Foreskin melanocyte (primary cell): ENCODE measurements at places on chromosomes 11 and 22.

- no peak for DNase-seq
Observed at GRCh38 chr11:46533396-46534100, 60.3 kb downstream of the AMBRA1 start.

- DNase-seq: no peak
Observed at GRCh38 chr11:47448566-47449427, at the start of gene RAPSN. TSS of gene RAPSN (minus strand) at chr11:47449136. CDS start at chr11:47448964, 172 bp downstream.

DNA sequence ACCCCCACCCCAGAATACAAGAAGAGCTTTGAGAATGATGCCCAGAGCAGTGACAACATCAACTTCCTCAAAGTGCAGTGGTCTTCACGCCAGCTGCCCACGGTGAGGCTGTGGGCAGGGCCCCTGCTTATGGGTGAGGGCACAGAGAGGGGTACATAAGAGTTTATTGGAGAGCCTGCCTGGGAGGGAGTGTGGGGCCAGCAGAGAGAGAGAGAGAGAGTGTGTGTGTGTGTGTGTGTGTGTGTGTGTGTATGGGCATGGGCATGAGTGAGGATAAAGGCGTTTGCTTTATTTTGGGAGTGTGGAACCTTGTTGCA, 9.5 kb downstream of the PHOX2A start:
- DNase-seq: no peak

GRCh38 chr11:34454308-34455032, 15.7 kb downstream of the CAT start:
- no peak for DNase-seq

- DNase-seq: no peak
Observed at GRCh38 chr22:29701155-29701999, 18.4 kb upstream of the CABP7 start.
